ENCODE measurements at places on chromosomes 2 and 18.

- peak; percentile 67 for DNase-seq
Measured at GRCh38 chr2:70553584-70554337, at the start of gene TGFA. Gene TGFA, minus strand, starts transcription at chr2:70553826. Its CDS starts 59 bp downstream, at chr2:70553767.

DNA sequence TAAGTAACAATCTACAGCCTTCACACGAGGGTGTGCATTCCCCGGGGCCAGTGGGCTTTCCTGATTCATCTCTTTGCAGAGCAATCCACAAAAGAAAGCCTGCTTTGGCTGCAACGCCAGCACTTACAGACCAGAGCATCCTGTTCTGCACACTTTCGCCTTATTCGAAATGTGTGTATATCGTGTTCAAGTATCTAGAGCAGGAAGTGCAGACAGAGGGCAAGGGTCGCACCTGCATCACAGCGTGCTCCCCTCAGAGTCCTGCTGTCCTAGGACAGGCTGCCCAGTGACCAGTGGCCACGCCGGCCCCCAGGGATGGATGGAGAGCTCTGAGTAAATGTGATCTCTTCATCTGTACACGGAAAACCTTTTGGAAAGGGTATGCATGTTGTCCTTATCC is 264.3 kb downstream of the ZNF516 start:
- DNase-seq = no peak

GRCh38 chr2:23199115-23199918 is 185.7 kb upstream of the KLHL29 start:
- no peak for DNase-seq

GRCh38 chr18:55731594-55732042 is 143.6 kb upstream of the TCF4 start:
- no peak for DNase-seq

DNA sequence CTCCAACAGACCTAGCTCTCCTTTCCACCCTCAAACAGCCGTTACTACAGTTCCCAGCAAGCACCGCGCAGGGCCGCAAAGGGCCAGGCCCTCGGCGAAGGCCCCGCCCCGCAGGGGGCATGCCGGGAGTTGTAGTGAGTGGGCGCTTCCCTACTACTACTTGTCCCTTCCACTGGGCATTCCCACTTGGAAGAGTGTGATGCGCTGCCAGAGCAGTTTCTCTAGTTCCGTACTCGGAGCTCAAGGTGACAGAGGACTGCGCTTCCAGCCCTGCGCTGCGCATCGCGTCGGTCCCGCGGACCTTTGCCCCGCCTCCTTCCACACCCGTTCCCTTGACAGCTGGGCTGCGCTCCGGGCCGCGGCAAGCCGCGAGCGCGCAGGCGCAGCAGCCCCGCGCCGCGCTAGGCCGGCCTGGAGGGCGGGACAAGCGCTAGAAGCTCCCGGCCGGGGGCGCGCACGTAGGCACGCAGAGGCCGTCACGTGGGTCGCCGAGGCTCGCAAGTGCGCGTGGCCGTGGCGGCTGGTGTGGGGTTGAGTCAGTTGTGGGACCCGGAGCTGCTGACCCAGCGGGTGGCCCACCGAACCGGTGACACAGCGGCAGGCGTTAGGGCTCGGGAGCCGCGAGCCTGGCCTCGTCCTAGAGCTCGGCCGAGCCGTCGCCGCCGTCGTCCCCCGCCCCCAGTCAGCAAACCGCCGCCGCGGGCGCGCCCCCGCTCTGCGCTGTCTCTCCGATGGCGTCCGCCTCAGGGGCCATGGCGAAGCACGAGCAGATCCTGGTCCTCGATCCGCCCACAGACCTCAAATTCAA is at the start of gene VAPA:
TSS of gene VAPA (plus strand) at position 491 of the 808 bp plus-strand sequence. CDS start at position 732, 241 bp downstream.
- peak; percentile 92 for DNase-seq

GRCh38 chr2:216195565-216196029 is 86.4 kb downstream of the XRCC5 start:
- peak; percentile 36 for DNase-seq

Measured in stimulated activated CD4-positive, alpha-beta T cell treated with anti-CD3 and anti-CD28 coated beads, Interleukin-4, amount 100 ng/mL, for 24 hours (primary cell).